ENCODE measurements at places on chromosomes 1 and 21.

GRCh38 chr1:110634455-110635311 lies 28.5 kb upstream of the KCNA2 start:
- DNase-seq, result no peak

DNA sequence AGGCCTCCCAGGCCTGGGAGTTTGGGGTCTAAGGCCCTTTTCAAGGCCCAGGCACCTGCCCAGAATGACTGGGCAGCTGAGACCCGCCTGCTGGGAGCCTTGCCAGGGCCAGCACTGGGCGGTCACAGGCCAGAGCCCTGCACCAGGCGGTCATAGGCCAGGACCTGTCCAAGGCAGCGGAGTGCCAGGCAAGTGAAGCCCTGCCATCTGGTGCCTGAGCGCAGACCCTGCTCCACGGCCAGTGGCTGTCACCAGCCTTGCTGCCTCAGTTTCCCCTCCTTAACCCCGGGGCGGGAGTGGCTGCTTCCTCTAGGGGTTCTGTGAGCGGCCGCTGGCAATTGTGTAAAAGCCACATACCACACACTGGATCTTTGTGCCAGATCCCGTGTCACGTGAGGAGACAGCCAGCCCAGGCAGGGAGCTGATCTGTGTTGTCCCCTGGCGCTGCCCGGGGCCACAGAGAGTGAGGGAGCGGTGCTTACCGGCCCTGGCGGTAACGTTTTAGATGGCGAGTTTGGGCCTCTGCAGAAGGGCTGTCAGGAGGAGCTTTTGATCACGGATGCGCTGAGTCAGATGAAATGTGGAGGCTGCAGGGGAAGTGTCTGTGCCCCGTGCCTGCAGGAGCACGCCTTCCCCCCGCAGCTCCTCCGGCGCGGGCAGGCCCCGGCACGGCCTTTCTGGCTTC lies 4.6 kb downstream of the COL18A1 start:
- no peak for DNase-seq

DNA sequence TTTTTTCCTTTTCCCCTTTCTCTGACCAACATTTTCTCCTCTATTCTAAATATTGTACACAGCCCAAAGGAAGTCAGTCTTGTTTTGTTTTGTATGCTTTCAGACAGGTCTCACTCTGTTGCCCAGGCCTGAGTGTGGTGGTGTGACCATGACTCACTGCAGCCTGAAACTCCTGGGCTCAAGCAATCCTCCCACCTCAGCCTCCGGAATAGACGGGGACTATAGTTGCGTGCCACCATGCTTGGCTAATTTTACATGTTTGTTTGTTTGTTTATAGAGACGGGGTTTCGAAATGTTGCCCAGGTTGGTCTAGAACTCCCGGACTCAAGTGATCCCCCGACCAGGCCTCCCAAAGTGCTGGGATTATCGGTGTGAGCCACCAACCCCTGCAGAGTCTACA lies 72.8 kb downstream of the NRIP1 start:
- DNase-seq, result no peak

GRCh38 chr1:165666152-165666825 lies 32.1 kb downstream of the ALDH9A1 start:
- DNase-seq, result no peak

DNA sequence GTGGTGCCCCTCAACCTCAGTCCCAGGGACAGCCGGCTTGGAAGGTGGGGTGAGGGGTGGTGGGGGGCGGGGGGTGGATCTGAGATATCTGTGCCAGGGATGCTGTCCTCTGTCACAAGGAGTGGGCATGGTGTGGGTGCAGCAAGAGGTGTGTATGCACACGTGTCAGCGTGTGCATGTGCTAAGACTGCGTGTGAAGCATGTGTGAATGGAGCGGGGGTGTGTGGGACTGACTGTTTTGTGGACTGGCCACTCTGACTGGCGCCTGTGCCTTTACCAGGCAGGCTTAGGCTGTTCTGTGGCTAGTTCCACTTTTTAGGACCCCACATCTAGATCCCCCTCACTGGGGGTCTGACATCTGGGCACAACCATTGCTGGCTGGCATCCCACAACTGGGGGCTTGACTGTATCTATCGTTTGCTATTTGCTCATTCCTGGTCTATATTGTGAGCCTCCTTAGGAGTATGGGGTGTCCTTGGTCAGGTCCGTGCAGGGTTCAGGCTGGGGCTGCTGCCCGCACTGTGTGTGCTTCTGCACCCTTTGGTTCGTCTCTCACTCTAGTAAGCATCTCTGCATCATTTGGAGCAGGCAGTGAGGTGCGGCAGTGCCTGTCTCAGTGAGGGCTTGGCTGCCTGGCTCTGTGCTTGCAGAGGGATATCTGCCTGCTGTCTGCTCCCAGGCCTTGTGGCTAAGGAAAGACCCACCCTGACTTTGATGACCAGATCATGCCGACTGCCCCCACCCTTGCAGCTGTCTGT lies 1.9 kb downstream of the AMPD2 start:
- DNase-seq, result no peak

GRCh38 chr1:58748666-58749065 lies 35.2 kb downstream of the JUN start:
- no peak for DNase-seq

DNA sequence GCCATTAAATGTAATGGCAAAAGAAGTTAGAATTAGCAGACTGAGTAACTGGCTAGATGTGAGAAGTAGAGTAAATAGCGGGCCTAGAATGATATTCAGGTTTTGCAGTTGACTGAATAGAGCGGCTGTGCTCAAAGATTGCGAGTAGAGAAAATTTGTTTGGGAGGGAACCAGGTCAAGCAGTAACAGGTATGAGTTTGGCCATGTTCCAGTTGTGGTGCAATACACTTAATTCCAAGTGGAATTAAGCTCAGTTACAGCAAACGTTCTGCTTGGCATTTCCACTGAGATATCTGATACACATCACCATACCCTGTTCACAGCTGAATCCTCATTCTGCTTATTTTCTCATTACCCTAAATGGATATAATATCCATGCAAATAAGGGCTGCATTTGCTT lies 1382.9 kb downstream of the MRPL39 start:
- no peak for DNase-seq

DNA sequence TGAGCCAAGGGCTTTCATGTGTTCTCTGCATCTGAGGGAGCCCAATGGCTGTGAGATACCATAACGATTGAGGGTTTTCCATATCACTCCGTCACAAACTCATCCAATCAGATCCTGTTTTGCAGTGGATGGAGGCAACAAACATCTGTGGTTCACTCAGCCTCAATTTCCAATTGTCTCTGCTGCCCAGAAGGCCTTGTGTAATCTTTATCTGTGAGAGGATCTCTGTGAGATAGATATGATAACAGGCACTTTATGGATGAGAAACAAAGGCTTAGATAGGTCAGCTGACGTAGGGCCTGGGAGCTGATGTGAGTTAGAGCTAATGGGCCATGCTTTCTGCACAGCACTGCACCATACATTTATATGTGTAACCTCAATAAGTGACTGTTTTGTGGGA lies 3.3 kb upstream of the MTARC1 start:
- DNase-seq, result no peak

GRCh38 chr1:174974711-174975119 lies 25.0 kb upstream of the CACYBP start:
- no peak for DNase-seq

GRCh38 chr1:180178511-180179161 lies 24.0 kb downstream of the QSOX1 start:
- no peak for DNase-seq

GRCh38 chr1:27571439-27572018 lies 32.4 kb downstream of the AHDC1 start:
- DNase-seq, result no peak

DNA sequence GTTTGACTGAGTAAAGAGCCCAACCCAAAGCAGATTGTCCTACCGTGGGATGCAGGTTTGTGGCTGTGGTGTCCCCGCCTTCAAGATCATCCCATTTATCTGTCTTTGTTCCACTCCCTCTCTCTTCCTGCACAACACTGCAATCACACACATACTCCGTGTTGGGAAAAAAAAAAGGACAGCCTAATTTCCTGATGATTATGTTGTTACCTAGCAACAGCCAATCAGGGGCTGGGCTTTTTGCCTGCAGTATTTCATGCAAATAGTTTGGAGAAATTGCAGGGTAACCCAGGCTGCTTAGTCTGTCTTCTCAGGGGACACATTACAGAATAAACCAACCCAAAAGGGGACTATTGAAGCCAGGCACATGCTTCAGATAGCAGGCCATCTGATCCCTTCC lies 38.3 kb downstream of the PHC2 start:
- DNase-seq, result no peak

DNA sequence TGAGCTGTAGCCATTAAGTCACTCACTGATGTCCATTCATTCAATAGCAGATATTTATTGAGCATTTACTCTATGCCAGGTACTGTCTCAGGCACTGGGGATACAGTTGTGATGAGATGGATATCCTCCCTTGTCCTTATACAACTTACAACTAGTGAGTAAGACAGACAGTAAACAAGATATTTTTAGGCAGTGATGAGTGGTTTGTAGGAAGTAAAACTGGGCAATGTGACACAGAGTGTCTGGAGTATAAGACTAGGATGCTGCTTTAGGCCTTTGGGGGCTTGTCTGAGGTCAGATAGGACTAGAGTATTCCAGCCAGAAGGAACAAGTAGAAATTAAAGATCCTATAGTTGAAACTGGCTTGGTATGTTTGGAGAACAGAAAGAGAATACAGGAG lies 41.4 kb downstream of the NOS1AP start:
- no peak for DNase-seq

- DNase-seq, result no peak
These were observed 86.4 kb downstream of the LAMC2 start for GRCh38 chr1:183272390-183272848.

DNA sequence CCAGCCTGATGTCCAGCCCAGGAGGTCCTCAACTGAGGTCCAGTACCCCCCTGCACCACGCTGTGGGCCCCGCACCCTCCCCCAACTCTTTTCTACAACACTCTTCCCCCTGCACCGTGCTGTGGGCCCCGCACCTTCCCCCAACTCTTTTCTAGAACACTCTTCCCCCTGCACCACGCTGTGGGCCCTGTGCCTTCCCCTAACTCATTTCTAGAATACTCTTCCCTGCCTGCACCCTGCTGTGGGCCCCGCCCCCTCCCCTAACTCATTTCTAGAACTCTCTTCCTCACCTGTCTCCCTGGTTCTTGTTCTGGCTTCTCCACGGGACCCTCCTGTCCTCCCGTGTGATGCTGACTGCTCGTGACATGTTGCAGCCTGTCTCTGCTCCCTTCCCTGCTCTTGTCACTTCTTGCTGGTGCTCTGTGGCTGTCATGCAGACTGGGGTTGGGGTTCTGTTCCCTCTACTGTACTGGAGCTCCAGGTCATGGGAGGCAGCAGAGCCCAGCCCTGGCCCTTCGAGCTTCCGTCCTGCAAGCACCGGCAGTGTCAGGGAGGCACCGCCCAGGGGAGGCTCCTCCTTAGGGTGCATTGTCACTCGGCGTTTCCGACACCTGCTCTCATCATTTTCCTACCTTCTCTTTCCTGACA lies 160.1 kb upstream of the COL6A1 start:
- DNase-seq, result no peak

GRCh38 chr1:232353001-232353400 lies 276.9 kb downstream of the SIPA1L2 start:
- DNase-seq, result no peak

DNA sequence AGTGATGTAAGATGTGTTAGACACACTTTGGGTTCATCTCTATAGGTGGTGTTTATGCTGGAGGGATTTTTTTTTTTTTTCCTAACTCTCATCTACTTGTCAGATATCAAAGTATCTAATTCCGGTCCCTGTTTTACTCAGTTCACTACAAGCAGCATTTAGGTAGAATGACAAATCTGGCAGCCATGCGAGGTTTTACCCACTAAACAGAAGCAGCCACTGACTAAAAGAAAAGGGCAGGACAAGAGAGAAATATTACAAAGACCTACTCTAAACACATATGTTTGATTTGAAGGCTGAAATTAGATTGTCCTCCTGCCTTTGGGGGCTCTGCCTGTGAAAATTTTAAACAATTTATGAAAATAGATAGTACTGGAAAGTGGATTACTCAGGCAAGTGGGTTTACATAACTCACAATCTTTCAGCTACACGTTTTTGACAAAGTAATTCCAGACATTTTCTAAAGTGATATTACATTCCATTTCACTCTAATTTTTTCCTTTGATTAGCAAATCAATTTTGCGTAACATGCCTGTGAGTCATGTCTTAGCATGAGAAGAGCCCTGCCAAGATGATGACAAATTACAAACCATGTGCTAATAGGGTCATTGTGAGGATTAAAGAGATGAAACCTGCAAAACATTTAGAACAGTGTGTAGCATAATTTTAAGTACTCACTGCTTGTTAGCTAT lies 172.6 kb downstream of the PLA2G4A start:
- DNase-seq, result no peak

DNA sequence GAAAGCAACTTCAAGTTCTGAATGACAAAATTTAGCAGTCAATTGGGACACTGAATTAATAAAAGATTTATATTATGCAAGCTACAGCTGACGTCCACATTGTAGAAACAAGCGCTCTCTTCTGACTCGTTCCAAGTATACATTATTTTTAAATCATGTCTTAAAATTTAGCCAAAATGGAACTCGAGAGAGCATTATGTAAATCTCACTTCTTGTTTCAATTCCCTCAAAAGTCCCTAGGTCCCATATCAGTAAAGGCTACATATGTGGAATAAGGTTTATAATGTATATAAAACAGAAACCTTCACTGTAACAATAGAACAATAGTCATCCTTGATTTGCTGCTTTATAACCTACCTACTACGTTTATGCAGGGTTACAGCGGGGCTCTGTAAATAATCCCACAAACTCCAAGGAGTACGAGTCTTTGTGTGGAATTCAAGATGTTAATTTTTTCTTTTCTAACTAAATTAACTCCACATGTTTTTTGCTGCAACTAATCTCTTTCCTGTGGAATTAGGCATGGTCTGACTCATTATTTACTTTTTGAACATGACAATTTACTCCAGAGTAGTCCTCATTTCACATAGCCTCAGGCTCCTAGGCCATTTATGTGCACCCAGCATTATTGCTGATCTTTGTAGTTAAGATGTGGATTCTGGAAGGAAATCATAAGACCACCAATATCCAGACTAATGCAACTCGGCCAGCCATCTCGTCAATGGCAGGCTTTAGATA lies 785.1 kb downstream of the LTN1 start:
- DNase-seq, result no peak

DNA sequence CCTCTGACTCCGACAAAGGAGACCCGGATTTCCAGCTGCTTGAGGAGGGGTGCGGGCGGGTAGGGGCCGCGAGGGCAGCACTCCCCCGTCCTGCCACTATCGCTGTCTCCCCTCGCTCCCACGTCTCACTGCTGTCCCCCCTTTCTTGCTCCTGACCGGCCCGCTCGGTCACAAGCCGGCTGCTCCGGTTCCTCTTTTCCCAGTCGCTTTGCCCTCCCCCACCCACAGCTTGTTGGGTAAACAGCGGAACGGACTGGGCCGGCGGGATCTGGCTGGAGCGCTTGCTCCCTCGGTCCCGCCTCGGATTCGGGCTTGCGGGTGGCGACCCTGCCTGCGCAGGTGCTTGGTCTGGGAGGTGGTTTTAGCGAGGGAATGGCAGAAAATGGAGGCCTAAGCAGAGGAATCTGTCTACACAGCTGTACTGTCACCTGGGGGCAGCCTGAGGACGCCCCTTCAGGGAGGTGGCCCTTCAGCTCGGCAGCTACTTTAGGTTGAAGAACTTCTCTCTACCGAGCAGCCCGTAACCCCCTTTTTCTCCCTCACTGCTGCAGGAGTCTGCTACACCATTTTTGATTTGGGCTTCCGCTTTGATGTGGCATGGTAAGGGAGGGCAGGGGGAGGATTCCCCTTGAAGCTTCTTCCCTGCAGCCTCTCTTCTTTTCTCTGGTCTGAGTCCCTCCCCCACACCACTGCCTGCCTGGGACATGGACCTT lies 645 bp downstream of the ATP6V0B start:
- no peak for DNase-seq

Data from iPS DF 6.9 (cell line).